ENCODE measurements at places on chromosomes 6 and 20.

- DNase-seq: no peak
Observed at GRCh38 chr6:144185133-144185836, 35.0 kb downstream of the STX11 start.

DNA sequence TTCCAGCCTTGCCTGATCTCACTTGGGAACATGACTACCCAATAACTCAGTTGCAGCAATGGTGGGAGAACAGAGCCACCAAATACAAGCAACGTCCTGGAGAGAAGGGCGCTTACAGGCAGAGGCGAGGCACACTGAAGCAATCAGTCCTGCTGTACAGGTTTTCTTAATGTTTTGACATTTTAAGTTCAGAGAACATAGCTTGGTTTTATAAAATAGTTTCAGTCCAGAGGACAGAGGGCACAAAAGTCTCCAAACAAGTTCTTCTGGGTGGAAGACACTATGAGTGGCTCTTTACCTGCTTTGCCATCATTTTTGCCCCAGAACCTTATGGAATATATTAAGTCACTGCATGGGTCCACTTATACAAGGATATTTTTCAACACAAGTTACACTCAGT lies 103.4 kb upstream of the KCNG1 start:
- DNase-seq: no peak

GRCh38 chr6:117919275-117919674 lies 12.2 kb downstream of the SLC35F1 start:
- no peak for DNase-seq

- no peak for DNase-seq
Observed at GRCh38 chr6:134819863-134820800, 129.8 kb downstream of the ALDH8A1 start.

DNA sequence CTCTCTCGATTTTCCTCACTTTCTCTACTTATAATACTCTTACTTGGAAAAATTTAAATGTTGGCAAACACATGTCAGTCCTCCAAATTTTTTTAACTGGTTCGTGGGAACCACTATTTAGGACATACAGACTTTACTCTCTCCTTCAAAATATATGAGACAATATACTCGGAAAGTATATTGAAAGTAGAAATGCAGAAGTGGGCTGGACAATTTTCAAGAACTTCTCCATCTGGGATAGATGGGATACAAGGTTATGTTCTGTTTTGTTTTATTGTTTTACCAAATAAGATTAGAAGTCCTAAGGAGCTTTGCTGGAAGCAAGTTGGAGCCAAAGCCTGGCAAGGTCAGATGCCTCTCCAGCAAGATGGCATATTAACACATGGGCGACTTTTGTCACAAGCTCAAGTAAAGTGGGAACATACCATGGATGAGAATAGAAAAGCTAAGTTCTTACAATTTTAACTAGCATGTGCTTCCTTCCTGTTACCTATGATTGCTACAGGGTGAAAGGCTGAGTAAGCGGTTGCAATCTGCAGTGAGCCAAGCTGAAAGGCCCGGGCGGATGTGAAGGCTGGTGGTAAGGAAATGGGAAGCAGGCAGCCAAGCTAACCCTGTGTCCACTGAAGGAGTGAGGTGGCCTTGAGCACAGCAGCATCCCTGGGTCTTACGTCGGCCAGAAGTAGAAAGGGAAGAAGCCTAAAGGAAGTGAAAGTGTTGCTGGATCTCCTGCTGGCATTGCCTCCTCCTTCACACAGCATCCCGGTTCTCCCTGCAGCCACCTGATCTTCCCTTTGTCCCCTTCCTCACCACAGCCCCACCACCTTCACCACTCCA lies 7.1 kb downstream of the MAP3K5 start:
- no peak for DNase-seq

- no peak for DNase-seq
Observed at GRCh38 chr6:135465307-135465706, 32.2 kb downstream of the AHI1 start.

GRCh38 chr6:41536795-41537758 lies 9.1 kb upstream of the FOXP4 start:
- DNase-seq: no peak

GRCh38 chr6:36971921-36972673 lies 13.9 kb downstream of the MTCH1 start:
- no peak for DNase-seq

DNA sequence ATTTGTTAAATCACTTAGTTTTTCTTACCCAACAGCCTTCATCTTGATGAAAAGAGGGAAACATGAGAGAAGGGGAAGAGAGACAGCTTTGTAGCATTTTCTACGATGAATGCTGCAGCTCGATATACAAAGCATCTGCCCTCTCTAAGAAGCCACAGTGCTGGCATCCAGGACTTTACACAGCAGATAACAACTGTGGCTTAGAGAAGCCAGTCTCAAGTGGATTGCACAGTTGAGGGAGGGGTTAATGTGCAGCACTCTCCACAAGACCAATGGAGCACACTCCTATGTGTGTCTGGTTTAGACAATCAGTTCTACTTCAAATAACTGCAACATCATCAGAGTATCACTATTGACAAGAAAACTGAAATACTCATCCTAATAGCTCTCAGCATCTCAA lies 5.8 kb downstream of the C6orf120 start:
- DNase-seq: no peak

DNA sequence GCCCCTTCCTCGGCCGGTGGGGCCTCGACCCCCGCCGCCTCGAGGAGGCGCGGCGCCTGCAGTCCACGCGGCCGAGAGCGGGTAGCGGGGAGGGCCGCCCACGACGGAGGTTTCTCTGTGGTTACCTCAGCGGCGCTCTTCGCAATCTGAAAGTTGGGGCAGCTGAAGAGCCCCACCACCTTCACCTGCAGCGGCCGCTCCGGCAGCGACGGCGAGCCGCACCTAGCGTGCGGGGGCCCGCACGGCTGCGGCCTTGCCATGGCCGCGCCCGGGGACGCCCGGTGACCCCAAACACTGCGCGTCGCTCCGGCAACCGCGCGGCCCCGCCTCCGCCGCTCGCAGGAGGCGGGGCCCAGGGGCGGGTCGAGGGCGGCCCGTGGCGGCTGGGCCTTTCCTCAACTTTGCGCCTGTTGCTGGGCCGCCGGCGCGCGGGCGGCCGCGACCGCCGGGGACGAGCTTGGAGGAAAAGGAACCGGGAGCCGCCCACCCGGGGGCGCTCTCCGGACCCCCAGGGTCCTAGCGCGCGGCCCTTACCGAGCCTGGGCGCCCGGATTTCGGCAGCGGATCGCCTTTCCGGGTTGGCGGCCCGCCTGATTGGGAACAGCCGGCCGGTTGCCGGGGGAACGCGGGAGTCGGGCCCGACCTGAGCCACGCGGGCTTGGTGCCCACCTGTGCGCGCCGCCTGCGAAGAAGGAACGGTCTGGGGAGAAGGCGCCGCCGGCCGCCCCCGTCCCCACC lies at the start of the genes PPIL6 and SMPD2:
PPIL6 (minus strand) TSS at position 298 of the 738 bp plus-strand sequence; CDS start at position 260, 38 bp downstream.
SMPD2 (plus strand) TSS at position 394 of the 738 bp plus-strand sequence. CDS start 398 bp downstream, outside the sequence.
- peak; percentile 91 for DNase-seq

DNA sequence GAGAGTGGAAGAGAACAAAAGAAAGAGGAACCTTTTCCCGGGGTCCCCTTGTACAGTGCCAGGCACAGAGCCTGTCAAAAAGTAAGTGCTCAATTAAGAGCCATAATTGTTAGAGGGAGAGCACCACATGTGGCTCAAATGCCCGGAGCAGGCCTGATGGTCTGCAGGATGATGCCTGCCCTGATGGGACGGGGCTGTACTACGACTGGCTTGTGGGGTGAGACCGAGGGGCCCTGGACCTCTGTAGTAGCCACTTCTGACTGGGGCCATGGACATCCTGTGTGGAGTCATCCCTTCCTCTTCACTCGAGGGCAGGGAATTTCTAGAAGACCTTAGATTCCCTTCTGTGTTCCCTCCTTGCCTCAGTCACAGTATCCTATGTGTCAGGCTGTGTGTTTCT lies 47.9 kb downstream of the KCNK5 start:
- DNase-seq: no peak

- peak; percentile 52 for DNase-seq
Observed at GRCh38 chr6:21733311-21733710, 139.8 kb downstream of the SOX4 start.

DNA sequence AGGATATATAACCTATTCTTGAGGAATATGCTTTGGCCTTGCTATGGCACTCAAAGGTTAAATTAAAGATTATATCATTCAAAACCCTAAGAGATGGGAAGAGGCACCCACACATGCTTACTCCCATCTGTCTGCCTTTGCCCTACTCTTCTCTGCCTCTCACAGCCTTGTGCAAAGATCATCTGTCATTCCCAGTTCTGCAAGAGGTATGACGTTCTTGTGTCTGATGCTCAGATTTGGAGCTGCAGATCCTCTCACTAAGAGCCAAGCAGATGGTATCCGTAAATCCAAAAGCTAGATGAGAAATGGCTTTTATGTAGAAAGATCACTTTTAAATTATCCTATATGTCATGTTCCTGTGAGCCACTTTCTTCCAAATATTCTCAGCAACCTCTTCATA lies 112.0 kb downstream of the GPR63 start:
- DNase-seq: no peak

- DNase-seq: no peak
Observed at GRCh38 chr6:135179920-135180541, 1.1 kb upstream of the MYB start.

DNA sequence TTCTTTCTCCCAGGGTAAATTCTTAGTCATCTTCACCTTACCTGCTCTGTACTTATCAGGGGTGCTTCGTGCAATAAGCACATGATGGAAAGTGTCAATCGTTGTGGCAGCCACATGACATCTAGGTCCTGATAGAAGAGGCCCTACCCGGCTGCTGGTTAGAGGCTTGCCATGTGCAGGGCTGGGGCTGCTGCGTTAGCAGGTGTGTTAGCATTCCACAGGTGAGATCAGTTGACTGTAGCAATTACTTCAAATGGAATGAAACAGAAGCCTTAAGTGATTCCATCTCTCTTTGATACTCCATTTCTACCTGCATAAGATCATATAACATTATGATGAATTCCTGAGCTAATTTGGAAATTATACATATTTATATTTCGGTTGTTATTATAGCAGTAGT lies 127.0 kb downstream of the UST start:
- no peak for DNase-seq

- DNase-seq: no peak
Observed at GRCh38 chr6:16301511-16301910, 63.1 kb downstream of the GMPR start.

- peak; percentile 35 for DNase-seq
Observed at GRCh38 chr6:137264311-137265075, 45.3 kb upstream of the IFNGR1 start.

DNA sequence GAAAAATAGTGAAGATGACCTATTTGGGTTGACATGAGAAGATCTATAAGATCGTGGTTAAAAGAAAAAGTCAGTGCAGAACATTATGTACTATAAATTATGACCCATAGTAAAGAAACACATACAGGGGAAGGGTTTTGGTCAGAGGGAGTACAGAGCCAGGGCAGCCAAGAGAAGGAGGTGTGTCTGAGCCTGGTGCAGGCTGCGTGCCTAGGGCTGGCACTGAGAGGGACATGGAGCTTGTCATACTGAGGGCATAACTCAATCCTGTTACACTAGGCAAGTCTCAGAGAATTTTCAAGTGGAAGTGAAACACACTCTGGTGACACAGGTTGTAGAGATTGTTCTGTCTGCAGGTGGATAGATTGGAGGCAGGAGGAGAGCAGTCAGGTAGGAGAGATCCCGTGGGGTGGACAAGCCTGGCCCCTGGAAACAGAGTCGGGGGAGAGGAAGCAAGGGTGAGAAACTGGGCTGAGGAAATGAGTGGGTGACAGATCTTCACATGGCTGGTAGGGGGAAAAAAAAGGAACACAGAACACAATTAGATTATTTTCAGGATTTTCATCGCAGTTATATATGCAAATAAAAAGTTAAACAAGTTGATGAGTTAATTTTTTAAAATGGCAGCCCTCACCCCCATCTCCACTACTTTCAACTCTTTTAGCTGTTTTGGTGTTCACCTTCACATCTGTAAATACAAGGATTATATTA lies 18.5 kb upstream of the RNF39 start:
- no peak for DNase-seq

- DNase-seq: no peak
Observed at GRCh38 chr6:73028124-73028766, 197.1 kb downstream of the KHDC1L start.

DNA sequence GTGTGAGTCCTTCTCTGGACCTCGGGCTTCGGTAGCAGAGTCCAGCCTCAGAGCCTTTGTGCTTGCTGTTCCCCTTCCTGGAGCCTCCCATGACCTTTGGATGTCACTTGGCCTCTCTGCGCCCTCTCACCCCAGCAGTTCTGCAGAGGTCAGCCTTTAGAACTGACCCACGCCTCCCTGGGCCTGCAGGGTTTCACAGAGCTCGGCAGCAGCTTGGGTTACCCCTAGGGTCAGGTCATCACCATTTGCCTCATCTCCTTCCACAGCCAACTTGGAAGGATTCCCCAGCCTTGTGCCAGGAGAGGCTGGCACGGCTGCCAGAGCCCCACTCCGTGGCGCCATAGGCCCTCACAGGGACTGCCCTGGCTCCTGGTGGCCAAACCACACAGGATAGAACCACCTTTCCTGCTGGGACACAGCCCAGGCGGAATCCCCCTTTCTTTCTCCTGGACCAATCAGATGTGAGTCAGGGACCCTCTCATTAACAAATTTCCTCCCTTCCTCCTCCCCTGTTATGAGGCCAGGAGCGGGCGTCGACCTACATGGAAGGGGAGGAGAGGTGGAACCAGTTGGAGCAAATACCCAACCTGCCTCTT lies 13.9 kb upstream of the SIRPA start:
- DNase-seq: no peak

- peak; percentile 6 for DNase-seq
Observed at GRCh38 chr6:95431637-95432228, 145.6 kb upstream of the MANEA start.

- peak; percentile 91 for DNase-seq
Observed at GRCh38 chr6:54981647-54982046, 135.1 kb downstream of the FAM83B start.

DNA sequence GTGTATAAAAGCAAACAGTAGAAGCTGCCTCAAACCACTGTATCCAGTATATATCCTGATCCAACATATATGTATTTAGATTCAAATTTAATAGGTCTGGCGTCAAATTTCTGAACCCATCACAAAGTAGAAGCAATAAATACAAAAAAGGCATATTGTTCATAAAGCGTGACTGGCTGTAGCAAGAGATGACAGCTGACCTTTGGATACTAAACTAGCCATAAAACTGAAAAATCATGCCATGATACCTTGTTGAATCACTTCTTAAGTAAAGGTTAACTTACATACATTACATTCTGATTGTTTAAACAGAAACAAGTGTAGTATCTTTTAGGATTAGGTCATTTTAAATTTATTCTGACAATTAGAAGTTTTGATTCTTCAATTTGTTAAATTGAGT lies 372.0 kb upstream of the FLRT3 start:
- DNase-seq: no peak

DNA sequence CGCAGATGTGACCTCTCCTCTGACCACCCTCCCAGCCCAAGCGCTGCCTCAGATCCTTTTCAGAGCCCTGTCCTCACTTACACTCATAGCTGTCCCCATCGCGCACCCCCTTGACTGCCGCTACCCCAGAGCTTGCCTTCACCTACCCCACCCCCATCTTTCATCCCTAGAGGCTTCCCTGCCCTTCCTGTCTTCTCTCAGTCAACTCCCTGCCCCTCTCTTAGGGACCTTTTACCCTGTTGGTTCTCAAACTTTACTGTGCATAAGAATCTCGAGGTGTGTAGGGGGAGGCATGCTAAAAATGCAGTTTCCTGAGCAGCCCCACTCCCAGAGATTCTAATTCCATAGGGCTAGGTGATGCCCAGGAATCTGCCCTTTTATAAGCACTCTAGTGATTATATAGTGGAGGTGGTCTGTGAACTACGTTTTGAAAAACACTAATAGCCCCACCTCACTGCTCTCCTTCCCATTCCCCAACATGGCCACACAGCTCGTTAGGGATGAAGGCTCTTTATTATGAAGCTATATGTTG lies 725 bp downstream of the TM9SF4 start:
- DNase-seq: no peak

- no peak for DNase-seq
Observed at GRCh38 chr20:42270539-42270938, 652.4 kb upstream of the CHD6 start.

Measured in fibroblast of skin of abdomen (primary cell).